ENCODE measurements at places on chromosomes 7 and 10.

GRCh38 chr10:109405338-109405737 lies 518.0 kb downstream of the XPNPEP1 start:
- no peak for DNase-seq

- no peak for DNase-seq
Observed at GRCh38 chr7:155624412-155624811, 20.0 kb upstream of the RBM33 start.

- DNase-seq = no peak
Observed at GRCh38 chr7:47031786-47032535, 550.0 kb downstream of the TNS3 start.

- no peak for DNase-seq
Observed at GRCh38 chr7:131148258-131148657, 179.4 kb upstream of the MKLN1 start.

GRCh38 chr7:135743907-135744731 lies 4.5 kb downstream of the FAM180A start:
- no peak for DNase-seq

GRCh38 chr10:82176587-82176986 lies 301.6 kb downstream of the NRG3 start:
- no peak for DNase-seq

DNA sequence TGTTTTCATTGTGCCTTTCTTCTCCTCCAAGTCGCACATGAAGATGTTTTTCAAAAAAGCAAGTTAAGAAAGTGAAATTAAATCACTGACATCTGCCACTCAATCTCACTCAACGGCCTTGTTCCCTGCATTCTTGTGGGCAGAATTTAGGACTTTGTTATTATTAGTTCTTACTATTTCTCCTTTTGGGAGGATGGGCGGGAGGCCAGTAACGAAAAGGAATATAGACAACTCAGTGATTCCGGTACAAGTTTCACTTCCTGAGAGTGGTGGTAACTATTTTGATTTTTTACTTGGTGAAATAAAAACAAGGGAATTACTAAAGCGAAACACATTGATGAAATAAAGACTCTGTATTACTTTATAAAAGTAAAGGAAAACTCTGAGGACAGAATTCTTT lies 231.9 kb upstream of the HABP2 start:
- DNase-seq = no peak

- no peak for DNase-seq
Observed at GRCh38 chr7:79434098-79434497, 19.4 kb downstream of the MAGI2 start.

DNA sequence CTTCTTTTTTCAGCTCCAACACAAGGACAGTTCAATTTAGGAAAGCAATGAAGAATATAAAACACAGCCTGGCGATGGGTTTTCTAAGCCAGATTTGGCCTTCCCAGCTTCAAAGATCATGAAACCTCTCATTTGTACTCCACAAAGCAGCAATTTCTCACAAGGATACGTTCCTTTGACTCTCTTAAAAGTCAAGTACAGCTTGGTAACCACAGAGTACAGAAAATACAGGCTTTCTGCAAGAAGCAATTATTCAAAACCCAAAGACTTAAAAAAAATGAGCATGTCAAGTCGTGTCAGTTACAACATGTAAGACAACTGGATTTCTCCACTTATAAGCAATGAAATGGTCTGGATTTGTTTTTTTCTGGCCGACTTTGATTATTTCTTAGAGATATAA lies 321.4 kb downstream of the FGFR2 start:
- DNase-seq = no peak

- no peak for DNase-seq
Observed at GRCh38 chr7:127474457-127474856, 81.9 kb upstream of the ZNF800 start.

- DNase-seq = no peak
Observed at GRCh38 chr7:34838329-34838728, 180.3 kb downstream of the NPSR1 start.

GRCh38 chr10:36840788-36841187 lies 284.6 kb upstream of the ANKRD30A start:
- DNase-seq = no peak

DNA sequence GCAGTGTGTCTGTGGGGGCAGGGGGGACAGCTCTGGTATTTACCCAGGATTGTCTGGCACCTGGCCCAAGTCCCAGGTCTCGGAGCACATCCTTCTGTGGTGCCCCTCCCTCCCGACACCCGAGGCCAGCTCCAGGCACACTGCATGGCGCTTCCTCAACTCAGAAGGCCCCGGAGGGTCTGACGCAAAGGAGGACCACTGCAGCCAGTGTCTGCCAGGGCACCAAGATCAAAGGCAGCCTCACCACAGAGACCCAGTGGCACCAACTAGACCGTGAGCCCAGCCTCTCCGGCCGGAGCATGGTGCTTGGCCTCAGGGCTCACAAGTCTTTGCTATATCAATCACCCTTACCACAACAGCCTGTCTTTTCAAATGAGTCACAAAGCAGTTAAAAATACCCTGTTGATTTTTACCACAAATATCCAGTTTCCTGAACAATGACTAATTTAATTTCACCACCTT lies 99.3 kb upstream of the DDC start:
- no peak for DNase-seq

- no peak for DNase-seq
Observed at GRCh38 chr10:118506671-118507590, 88.5 kb downstream of the PRLHR start.

DNA sequence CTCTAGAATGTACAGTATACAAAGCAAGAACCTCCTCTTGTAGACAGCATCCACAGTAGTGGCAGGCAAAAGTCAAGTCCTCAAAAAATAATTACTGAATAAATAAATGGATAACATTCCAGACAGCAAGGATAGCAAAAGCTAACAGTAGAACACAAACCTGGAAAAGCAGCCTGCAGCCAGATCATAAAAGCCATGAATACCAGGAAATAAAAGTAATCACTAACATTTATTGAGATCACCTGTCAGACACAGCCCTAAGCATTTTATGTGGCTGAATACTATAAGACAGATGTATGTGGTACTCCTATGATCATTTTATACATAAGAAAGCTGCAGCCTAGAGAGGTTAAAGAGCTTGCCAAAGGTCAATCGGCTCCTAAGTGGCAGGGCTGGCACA lies 34.0 kb downstream of the CUL2 start:
- DNase-seq = no peak

GRCh38 chr7:56009695-56010094 lies 41.5 kb downstream of the PSPH start:
- no peak for DNase-seq

DNA sequence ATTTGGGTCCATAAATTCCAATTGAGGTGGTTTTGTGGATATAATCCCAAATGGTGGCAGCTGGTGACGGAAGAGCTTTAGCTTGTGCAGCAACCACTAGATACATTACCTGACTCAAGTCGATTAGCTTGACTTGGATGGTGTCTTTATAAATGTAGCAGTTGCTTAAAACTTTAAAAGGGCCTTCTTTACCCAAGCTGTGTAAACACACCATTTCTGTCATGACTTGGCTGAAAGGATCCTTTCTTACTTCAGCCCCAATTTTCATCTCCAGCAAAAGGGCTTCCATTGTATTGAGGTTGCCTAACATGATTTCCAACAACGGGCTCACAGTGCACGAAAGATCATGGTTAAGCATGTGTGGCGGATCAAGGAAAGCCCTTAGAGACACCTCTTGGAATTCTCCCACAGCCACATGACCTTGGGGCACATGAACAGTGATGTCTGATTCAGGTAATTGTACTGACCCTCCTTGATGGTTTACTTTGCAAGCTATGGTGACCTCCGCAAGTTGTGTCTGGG lies 57.9 kb downstream of the MACC1 start:
- no peak for DNase-seq

GRCh38 chr7:67604461-67605386 lies 608.1 kb downstream of the TYW1 start:
- no peak for DNase-seq

GRCh38 chr7:123604739-123605138 lies 3.1 kb downstream of the ASB15 start:
- DNase-seq = no peak

GRCh38 chr7:17147409-17147808 lies 151.0 kb upstream of the AHR start:
- no peak for DNase-seq

DNA sequence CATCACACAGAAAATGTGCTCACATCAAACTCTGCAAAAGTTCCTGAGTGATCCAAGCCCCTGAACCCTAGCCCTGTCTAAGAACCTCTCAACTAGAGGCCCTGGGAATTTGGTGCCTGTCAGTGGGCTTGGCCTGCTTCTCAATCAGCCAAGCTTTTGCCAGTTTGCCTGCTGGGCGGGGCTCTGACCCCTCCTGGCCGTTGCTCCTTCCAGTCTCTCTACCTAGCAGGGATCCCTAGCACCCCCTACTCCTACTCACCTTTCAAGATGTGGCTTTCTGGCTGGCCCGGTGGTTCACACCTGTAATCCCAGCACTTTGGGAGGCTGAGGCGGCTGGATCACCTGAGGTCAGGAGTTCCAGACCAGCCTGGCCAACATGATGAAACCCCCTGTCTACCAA lies 2.1 kb downstream of the KLRG2 start:
- DNase-seq = no peak

- DNase-seq = no peak
Observed at GRCh38 chr7:91892821-91893340, 12.4 kb upstream of the MTERF1 start.

GRCh38 chr7:14000247-14000646 lies 10.8 kb upstream of the ETV1 start:
- DNase-seq = no peak

- DNase-seq = no peak
Observed at GRCh38 chr10:52485462-52485861, 171.4 kb downstream of the DKK1 start.

- DNase-seq = no peak
Observed at GRCh38 chr7:85567983-85568382, 381.1 kb upstream of the SEMA3D start.

GRCh38 chr7:123346766-123347165 lies 147.0 kb upstream of the SLC13A1 start:
- DNase-seq = no peak

- DNase-seq = no peak
Observed at GRCh38 chr7:81272176-81272575, 353.3 kb upstream of the SEMA3C start.
